Daoy (cell line): ENCODE measurements at places on chromosomes 12 and 14. TPM values are rescaled to one million over a fixed set of nuclear protein-coding genes. Genes with fewer than 3 reads are reported as not detected.

Gene CLEC4C
- not detected in 2 replicates for total RNA-seq

Gene MAP1LC3B2
- total RNA-seq, result 0.17 TPM in 1 of 2 replicates, not detected in the other

Gene SALL2
- total RNA-seq, result 3.3 and 4.7 TPM in 2 replicates

Gene BMP4
- 8.0 and 9.5 TPM in 2 replicates for total RNA-seq

Gene FIGNL2
- 0.09 TPM in 1 of 2 replicates, not detected in the other for total RNA-seq

Gene FITM1
- total RNA-seq, result 2.7 TPM in 1 of 2 replicates, not detected in the other

Gene IAPP
- not detected in 2 replicates for total RNA-seq

Gene CYP27B1
- 2.2 and 2.6 TPM in 2 replicates for total RNA-seq

Gene RNASE3
- not detected in 2 replicates for total RNA-seq

Gene MSRB3
- 22.0 and 25.3 TPM in 2 replicates for total RNA-seq

Gene PTPRO
- total RNA-seq, result 1.5 and 3.0 TPM in 2 replicates

Gene FGD4
- 4.3 and 5.2 TPM in 2 replicates for total RNA-seq

- DNase-seq, result no peak
Observed at GRCh38 chr12:116028619-116029018, 248.9 kb downstream of the MED13L start.

DNA sequence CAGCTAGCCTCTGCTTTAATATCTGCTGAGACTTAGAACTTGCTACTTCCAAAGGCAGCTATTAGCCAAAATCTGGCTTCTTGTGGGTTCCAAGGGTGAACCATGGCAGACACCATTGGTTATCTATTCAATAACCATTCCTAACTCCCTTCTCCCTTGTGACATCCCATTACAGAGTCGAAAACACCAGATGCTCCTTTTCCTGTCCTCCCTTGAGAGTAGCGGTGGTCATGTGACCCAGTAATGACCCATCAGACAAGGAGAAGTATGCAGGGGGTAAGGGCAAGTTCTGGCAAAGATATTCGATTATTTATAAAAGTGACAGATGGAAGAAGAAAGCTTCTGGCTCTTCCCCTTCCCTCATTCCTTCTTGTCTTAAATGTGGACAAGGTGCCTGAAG lies 20.1 kb downstream of the TGFB3 start:
- DNase-seq, result no peak

DNA sequence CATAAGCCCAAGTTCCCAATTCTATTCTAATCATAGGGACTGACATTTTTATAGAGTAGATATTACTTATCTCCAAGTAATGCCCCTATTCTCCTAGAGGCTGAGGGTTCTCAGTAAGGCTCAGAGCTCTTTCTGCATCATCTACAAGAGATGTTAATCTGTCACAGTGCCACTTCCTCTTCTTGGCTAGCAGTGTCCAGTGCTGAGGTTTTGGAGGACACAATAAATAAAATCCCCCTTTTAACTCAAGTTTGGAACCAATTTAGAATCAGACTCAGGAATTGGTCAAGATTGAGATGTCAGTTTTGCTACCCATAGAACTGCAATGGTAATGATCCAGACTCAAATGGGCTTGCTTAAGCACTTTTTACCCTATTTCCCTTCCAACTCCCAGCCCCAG lies 154.1 kb upstream of the ARID2 start:
- no peak for DNase-seq

GRCh38 chr12:12032851-12033797 lies 37.6 kb upstream of the BCL2L14 start:
- DNase-seq, result peak; percentile 67

GRCh38 chr14:99431986-99432385 lies 48.7 kb downstream of the SETD3 start:
- DNase-seq, result no peak

DNA sequence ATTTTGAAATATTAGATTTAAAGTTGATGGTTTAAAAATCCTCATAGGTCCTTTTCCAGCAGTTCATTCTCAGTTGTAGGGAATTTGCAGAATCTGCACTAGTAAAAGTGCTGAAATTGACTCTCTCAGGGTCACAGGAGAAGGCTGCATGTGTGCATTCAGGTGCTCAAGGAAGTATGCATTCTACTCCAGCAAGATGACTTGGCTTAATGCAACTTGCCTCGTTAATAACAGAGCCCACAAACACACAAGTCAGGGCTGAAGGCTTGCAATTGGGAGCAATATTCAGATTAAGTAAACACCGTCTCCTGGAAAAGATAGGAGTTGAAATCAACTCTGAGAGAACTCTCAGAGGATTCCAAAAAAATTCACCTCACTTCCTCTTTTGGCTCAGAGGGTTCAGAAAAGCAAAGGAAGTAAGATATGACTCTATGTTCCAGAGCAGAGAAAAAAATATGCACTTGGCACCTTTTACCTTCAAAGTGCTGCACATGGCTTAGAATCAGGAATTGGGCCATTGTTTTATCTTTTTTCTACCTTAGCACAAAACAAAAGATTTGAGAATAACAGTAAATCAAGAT lies 406.3 kb upstream of the DCN start:
- no peak for DNase-seq

- no peak for DNase-seq
Observed at GRCh38 chr14:88746052-88746451, 46.7 kb downstream of the EML5 start.

DNA sequence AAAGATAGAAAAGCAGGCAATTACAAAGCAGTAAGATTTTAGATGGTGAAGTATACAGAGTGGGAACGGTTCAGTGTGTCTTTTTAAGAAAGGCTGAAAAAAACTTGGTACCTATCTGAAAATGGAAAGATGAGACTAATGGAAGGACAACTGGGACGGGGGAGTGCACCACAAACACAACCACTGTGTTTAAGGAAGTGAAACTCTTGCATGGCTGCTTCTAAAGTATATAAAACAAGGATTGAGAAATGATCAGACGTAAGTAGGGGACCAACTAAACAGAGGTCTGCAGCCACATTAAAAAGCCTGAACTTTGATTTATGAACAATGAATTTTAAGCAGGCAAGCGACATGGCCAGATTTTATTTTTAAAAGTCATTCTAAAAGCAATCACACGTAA lies 328.6 kb downstream of the MDGA2 start:
- no peak for DNase-seq

- DNase-seq, result no peak
Observed at GRCh38 chr12:1212526-1212925, 221.5 kb downstream of the ERC1 start.

DNA sequence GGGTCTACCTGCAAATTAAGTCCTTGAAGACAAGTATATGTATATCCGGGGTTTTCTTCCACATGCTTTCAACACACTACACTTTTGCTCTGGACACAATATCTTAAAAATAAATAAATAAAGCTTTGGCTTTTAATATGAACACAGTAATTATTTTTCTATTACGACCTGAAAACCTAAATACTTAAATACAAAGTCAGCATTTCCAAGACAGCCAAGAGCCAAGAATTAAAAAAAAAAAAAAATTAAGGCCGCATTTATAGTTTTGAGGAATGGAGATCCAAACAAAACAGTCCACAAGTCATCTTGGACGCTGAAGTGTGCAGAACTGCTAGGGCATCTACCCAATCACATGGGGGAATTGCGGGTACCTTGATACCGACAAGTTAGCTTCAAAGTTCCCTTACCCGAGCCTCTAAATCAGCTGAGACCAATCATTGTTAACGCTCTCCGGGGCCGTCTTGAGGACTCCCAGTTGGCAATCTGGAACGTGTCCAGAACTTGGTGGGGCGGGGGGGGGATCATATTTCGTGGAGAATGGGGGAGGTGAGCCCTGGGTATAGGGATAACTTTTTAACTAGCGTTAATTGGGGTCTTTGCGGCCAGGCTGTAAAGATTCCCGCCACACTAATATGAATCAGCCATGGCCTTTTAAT lies 731 bp upstream of the PCNX4 start:
- peak; percentile 78 for DNase-seq

DNA sequence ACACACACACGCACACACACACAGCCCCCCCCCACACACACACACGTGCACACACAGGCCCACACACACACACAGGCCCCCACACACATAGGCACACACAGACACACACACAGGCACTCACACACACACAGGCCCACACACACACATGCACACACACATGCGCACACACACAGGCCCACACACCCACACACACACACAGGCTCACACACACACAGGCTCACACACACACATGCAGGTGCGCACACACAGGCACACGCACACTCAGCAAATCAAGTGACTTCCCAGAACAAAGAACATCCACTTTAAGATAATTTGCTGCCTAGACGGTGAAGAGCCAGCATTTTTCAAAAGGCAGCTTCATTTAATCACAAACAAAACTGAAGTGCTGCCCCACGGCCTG lies 78.5 kb upstream of the FBRSL1 start:
- DNase-seq, result no peak

DNA sequence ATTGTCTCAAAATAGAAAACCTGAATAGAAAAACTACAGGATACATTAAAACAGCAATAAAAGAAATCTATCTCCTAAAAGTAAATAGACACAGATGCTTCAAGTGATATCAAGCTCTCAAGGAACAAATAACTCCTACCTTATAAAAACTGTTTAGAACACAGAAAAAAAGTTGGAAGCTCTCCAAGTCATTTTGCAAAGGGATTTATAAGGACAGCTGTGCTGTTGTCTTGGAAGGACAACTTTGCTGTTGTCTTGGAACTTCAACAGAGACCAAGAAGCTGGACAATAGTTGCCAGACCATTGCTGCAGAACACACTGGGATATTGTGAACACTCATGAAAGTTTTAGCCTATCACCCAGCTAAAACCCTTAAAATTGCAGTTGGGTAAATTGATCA lies 780.7 kb downstream of the FLRT2 start:
- DNase-seq, result no peak

- peak; percentile 31 for DNase-seq
Observed at GRCh38 chr12:49059299-49060171, 1.1 kb downstream of the KMT2D start.

DNA sequence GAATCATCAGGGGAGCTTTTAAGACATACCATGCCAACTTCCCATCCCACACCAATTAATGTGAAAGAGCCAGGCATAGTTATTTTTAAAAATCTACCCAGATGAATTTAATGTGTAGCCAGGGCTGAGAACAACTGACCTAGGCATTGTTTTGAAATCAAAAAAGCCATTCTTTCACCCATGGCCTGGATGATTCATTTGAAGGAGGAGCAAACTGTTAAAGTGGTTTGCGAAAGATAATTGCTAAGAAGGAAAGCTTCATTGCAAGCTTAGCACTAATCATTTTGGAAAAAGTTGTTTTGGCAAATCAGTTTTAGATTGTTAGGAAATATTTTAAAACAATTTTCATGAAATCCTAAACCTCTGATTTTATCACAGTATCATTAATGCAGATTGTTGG lies 2.1 kb upstream of the GTSF1 start:
- peak; percentile 46 for DNase-seq

- no peak for DNase-seq
Observed at GRCh38 chr12:18502422-18502968, 235.3 kb downstream of the PLCZ1 start.
